MG63 (cell line): ENCODE measurements at places on chromosomes 16 and 17.

DNA sequence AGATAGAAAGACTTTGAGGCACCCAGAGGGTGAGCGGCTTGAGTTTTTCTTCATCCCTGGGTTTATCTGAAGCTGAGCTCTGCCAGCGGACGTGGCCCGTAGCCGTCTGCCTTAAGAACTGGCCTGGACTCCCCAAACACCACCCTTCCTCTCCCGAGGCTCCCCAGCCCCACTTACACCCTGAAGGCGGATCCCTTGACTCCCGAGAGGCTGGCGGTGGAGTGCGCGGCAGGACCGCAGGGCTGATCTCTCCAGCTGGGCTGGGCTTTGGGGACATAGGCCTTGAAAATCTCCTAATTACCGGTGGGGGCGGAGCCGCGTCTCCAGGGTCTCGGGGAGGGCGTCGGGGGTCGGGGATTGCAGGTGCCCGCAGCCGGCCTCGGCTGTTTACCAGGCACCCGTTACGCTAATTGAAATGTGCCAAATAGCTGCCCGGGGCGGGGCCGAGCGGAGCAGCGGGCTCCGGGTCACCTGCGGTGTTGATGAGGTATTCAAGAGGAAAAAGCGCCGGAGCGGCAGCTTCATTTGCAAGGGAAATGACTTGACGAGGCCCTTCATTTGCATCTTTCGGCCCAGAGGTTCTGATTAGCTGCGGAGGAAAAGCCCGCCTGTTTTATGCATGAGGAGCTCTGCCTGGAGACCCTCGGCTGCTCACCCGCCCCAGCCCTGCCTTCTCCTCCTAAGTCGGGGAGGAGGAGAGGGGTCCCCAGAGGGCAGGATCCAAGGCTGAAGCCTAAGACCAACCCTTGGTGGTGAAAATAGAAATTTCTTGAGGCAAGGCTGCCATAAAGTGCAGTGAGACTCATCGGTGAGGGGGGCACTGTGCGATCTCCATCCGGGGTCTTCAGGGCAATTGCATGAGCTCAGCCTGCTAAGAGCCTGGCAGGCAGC, 100.7 kb downstream of the MGAT5B start:
- DNase-seq, result no peak

DNA sequence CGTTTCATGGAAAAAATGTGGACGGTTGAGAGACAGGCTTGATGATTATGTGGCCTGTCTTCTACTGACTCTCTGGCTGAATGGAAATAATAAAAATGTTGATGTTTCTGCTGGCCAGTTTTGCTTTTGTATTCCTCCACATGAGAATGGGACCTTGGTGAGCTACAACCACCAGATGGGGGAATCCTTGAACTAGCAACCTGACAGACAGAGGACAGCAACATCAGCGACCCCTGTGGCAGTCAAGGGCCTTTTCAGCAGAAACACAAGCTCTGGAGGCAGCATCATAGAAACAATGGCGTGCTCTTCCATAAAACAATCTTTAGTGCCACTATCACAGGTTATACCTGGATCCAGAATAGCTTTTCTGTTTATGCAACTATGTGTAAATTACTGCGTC, 84.0 kb upstream of the ATP2A3 start:
- DNase-seq, result no peak

DNA sequence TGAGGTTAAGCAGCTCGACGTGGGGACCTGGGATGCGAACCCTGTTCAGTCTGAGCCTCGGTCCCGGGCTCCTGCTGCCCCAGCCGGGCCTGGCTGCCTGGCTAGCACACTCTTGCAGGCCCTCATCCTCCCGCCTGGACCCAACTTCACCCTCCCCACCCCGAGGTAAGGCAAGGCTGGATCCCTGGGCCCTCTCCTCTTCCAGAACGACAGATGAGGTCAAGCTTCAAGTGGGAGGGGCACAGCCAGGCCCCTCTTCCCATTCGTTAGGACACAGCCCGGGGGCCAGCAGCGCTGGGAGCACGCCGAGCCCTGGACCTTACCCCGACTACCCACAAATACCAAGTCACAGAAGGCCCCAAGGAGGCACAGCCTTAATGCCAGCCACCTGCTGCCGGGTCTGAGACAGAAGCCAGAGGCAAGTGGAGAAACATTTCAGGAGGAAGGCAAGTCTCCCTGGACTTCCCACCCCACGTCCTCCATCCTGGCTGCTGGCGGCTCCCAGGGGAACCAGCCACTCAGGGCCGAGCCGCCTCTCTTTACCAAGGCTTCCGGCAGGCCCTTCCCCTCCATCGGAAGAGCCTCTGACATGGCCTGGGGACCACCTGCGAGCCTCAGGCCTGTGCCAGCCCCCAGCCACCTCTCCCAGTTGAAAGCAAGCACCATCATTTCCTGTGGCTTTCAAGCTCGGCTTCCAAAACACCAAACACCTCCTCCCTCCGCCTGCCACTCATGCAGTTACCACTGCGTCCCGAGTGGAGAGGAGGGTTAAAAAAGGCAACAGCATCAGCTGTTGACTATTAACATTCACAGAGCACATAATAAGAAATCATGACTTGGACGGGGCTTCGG, 59.9 kb downstream of the RPH3AL start:
- no peak for DNase-seq

DNA sequence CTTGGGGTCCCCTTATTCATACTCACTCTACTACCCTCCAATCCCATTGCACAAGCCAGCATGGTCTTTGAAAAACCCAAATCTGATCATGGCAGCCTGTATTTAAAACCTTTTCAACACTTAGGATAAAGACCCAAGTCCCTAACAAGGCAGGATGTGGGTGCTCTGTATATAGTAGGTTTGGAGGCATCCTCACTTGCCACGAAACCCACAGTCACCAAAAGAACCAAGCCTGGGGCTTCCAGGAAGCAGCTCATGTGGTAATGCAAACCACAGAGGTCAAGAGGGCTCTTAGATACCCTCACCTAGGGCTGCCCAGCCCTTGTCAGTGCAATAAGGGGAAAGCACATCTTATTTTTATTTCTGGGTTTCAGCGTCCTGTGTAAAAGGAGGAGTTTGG, 218.6 kb upstream of the ASIC2 start:
- no peak for DNase-seq

GRCh38 chr16:73275024-73275423, 227.1 kb upstream of the ZFHX3 start:
- DNase-seq, result no peak
